ENCODE measurements at places on chromosomes 5 and 9.

- peak; percentile 12 for DNase-seq
Observed at GRCh38 chr5:141208478-141208877, at the start of gene PCDHB12. Gene PCDHB12 (plus strand): TSS chr5:141208719. CDS start chr5:141208908, 189 bp downstream.

GRCh38 chr9:131743501-131743900 is 3.6 kb upstream of the RAPGEF1 start:
- DNase-seq = no peak

- no peak for DNase-seq
Observed at GRCh38 chr5:34503379-34504253, 152.5 kb upstream of the RAI14 start.

GRCh38 chr5:73482383-73483136 is 15.7 kb upstream of the BTF3 start:
- DNase-seq = no peak

DNA sequence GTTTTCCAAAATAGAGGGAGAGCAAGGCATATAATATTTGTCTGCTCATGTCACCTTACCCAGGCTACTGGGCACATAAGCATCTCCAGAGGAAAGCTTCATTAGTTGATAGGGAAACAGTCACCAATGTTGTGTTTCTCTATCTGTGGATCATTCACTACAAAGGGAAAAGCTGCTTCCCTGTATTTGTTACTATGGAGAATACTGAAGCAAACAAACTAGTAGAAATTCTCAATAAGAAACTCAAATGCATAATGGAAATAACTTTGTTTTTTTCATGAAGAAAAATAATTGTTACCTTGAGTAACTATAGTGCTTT is 138.2 kb downstream of the PCSK1 start:
- no peak for DNase-seq

DNA sequence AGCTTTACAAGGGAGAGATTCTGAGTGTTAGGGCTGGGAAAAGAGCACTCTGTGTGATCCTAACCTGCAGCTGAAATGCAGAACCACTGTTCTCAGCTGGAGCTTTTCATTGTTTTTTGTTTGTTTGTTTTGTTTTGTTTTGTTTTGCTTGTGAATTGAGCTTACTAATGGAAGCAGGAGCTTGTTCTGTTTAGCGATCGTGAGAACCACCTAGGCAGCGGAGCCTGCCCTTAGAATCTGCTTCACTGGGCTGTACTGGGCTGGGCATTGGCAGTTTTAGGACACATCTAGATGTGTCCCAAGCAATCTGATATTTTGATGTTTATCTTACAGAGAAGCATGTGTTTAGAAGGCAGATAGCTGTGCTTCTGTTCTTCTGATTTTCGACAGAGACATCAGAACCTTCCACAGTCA is 14.3 kb downstream of the SYK start:
- DNase-seq = no peak

- no peak for DNase-seq
Observed at GRCh38 chr9:105877721-105878120, 183.4 kb downstream of the TMEM38B start.

- no peak for DNase-seq
Observed at GRCh38 chr5:94196953-94197352, 421.5 kb downstream of the KIAA0825 start.

DNA sequence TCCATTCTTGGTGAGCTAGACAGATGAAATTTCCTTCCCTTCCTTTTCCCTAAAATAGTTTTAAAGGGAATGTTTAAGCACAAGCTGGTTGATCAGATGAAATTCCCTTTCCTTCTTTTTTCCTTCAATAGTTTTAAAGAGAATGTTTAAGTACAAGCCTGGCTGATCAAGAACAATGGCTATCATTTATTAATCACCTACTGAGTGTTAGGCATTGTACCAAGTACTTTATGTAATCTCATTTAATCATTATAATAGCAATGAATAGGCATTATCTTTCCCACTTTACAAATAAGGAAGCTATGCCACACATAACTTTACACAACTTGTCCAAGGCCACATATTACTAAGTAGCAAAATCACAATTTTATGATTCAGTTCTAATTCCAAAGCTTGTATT is 152.0 kb upstream of the ACOT12 start:
- no peak for DNase-seq

DNA sequence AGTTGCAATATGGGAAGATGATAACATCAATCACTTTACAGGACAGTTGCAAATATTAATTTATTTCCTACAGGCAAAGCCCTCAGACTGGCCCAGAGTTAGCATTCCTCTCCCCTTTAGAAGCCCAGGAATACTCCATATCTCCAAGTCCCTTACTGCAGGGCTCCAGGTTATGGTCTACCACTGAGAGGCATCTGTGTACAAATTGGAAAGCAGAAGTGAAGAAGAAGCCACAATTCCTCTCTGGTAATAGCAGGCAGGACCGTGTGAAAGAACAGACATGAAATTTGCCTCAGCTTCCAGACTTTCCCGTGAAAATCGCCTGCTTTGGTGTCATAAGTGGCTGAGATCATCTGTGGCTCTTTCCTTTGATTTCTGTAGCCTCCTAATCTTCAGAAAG is 289.6 kb downstream of the GLIS3 start:
- no peak for DNase-seq

DNA sequence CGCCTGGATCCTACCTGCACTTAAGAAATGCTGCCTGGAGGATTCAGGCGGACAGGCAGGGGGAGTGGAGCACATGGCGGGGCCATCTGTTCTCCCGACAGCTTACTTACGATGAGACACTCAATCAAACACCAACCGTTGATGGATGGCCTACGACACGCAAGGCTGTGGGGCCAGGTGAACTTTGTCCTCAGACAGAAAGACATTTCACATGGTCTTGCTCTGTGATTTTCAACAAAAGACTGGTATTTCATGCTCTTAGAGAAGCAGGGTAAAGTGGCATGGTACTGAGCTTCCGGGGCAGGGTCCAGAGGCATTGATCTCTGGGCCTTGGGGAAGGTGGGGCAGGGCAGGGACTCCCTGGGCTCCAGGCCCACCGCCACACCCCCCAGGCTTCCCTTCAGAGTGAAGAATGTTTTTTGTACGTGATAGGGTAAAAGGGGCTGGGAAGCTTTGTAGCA is 9.1 kb upstream of the OLFM1 start:
- DNase-seq = no peak

DNA sequence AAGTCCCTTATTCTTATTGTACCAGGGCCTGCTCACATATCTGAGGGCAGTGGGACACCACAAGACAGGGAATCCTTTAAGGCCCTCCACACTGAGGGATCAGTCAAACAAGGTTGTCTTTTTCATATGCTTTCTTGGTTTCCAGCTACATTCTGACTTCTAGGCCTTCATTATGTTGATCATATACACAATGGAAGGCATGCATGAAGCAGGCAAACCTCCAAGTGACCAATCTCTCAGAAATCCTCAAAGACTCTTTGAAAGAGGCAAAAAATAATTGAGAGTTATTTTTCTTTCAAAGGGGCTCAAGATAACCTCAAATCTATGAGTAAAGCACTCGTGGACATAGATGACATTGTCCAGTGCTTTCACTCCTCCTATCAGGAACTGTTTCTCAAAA is 1195.9 kb upstream of the ACO1 start:
- no peak for DNase-seq

- no peak for DNase-seq
Observed at GRCh38 chr5:123080215-123080614, 8.8 kb upstream of the PRDM6 start.

DNA sequence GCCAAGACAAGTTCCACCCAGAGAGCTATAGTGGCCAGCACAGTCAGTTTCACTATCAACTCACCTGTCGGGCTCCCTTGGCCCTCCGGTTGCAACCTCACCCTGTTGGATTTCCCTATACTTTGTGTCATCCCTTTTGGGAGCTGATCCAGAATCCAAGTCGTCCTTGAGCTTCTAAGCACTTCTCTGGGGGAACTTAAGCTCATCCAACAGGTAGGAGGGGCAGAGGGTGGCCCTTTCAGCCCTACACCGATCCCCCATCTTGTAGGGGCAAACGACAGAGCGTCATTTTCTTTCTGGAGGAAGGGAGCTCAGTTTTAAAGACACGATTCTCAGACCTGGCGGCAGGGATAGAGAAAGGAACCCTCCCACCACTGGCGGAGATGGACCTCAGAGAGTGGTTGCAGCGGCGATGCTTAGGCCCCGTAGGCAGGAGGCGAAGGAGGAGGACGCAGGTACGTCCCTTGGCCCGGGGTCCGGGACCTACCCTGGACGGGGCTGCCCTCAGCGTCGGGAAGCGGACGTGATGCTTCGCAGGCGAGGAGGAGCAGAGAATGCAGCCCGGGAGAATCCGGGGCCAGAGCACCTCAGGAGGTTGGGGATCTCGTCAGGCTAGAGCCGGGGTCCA is 519 bp downstream of the ZER1 start:
- no peak for DNase-seq

GRCh38 chr5:143403593-143404415 is at the start of gene NR3C1:
Gene NR3C1 (minus strand): TSS chr5:143403686. CDS start chr5:143400839, 2,847 bp downstream.
- DNase-seq = peak; percentile 58

- no peak for DNase-seq
Observed at GRCh38 chr5:60183881-60184280, 290.4 kb upstream of the PDE4D start.

GRCh38 chr5:32677023-32677422 is 34.1 kb upstream of the NPR3 start:
- no peak for DNase-seq

DNA sequence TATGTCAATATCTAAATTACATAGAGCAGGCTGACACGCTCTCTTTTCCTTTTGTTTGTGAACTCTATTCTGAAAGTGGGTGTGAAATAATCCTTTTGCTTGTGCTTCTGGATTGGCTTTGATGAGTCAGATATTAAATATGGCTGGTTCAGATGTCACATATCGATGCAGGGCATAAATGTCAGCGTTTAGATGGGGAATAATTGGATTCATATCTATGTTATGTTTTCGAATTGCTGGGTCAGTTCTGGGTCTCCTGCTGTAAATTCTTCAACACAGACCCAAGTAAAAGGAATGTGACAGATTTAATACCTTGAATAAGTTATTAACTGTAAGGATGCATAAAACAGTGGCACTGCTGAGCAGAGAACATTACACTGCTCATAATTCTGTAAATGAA is 118.7 kb upstream of the SNX2 start:
- DNase-seq = no peak

GRCh38 chr5:10828241-10828640 is 67.2 kb upstream of the DAP start:
- no peak for DNase-seq

- no peak for DNase-seq
Observed at GRCh38 chr9:110801426-110801825, 132.8 kb downstream of the MUSK start.

DNA sequence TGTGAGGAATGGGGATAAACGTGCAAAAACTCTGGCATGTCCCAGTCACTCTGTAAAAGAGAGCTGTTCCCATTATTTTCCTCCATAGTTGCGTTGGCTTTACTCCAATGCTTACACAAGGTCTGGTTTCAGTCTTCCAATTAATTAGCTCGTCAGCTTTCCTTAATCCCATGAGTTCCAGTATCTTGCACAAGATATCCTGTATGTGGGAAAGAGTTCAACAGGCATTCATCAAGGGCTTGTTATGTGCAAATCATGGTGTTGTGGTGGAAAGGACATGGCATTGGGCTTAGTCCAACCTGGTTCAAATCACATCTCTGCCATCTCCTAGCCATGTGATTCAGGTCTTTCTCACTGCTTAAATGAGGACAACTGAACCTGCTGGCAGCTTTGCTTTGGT is 77.5 kb upstream of the PANK3 start:
- DNase-seq = no peak

DNA sequence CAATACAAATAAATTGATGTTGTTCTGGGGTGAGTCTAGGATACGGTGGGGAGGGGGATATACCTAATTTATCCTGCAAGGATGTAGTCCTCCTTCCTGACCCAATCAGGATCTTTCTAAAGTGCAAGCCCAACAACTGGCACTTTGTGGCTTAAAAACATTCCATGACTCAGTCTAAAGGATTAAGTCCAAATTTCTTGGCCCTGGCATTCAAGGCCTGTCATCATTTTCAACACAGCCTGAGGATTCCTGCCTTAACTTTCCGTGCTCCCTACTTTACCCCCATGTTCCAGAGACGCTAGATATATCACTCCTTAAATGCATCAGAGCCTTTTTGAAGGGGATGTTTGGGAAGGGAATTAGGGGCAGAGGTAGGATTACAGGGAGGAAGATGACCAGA is 1.0 kb downstream of the FAM221B start:
- no peak for DNase-seq

- DNase-seq = no peak
Observed at GRCh38 chr5:78979909-78980308, 5.2 kb downstream of the ARSB start.

DNA sequence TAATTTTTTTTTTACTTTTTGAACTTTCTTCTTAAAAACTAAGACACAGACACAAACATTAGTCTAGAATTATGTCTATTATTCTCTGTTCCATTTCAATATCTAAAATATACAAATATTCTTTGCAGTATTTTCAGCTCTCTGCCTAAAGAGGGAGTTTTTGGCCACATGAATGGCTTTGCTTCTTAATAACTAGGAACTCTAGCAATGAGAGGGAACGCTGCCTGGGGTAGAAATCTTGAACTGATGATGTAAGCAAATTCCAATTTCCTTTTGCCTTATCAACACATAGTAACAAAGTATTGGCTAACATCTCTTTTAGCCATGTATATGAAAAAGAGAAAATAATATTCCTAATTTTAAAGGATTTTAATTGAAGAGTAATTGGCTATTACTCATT is 51.9 kb downstream of the SLC25A46 start:
- no peak for DNase-seq

DNA sequence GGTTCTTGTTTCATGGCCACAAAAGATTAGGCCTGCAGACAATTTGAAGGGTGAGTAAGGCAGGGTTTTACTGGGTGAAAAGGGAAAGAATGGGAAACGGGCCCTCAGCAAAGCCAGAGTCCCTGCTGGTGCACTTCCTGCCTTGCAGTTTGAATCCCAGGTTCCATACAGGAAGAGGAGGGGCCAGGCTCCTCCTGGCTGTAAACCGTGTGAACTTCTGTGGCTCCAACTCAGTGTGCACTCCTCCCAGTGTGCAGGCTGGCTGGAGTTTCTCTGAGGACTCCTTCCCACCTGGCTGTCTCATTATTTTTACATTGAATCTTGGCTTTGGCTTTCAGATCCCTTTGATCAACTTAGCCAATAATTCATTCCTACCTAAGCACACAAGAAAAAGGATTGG is 367.1 kb upstream of the KLF4 start:
- no peak for DNase-seq

DNA sequence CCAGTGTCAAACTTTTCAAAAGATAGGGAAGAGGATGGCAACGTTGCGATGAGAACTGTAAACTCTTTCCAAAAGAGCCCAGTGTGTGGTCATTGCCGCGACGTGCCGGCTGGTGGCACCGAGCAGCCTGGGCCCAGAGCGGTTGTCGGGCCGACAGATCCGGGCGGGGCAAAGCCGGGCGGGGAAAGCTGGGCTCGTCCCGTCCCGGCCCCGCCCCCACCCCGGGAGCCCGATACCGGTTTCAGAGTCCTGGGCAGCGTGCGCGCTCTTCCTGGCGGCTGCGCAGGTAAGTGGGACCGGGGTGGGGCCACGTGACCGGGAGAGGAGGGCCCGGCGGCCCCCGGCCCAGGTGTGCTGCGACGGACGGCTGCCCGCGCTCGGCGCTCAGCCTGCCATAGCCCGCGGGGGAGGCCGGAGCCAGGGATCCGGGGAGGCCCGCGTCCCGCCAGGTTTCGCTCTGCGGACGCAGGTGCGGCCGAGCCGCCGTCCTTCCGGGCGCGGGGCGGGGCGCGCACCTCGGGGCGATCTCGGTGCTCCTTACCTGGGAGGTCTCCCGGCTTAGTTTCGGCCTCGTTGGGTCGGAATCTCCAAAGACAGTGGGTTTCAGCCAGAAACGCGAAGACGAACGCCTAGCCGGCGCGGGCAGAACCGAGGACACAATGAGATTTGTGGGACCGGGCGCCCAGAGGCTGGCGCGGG is at the start of gene MARVELD2:
Gene MARVELD2 (plus strand): TSS at position 232 of the 699 bp plus-strand sequence. CDS start 4,270 bp downstream, outside the sequence.
- peak; percentile 81 for DNase-seq

GRCh38 chr9:4932681-4933080 is 52.4 kb upstream of the JAK2 start:
- no peak for DNase-seq
